ENCODE measurements at places on chromosomes 7 and 10.

DNA sequence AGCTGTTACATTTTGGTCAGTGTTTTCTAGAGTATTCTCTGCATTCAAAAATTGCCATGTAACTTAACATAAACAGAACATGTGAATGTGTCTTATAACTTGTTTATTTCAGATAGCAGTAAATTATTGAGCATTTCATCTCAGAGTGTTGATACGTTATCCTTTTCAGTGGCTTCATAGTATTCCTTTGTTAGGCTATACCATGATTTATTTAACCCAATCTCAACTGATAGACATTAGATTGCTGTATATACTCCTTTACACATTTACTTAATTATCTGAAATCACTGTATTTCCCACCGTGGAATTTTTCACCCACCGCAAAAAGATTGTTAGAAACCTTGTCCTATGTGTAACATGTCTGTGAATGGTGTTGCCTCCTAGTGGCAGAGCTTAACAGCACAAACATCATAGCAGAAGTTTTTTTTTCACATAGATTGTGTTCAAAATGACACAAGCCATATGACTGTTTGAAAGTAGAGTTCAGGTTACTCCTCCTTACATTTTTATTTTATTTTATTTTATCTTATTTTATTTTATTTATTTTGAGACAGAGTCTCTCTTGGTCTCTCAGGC is 21.4 kb downstream of the SLF2 start:
- peak; percentile 12 for DNase-seq

DNA sequence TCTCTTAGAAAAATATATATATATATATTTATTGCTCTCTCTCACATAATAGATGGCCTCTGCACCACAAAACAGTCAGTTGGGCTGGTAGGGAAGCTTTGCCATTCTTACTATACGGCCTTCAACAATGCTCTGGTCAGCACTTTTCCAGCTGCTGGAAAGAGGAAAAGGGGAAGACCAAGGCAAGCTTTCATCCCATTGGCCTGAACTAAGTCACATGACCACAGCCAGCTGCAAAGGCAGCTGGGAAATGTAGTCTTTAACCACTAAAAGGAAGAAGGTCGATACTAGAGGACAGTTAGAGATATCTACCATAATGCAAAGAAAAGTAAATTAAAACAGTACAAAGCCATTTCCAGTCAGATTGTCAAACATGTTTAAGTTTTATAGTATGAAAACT is 58.4 kb upstream of the MACROH2A2 start:
- DNase-seq = peak; percentile 43

DNA sequence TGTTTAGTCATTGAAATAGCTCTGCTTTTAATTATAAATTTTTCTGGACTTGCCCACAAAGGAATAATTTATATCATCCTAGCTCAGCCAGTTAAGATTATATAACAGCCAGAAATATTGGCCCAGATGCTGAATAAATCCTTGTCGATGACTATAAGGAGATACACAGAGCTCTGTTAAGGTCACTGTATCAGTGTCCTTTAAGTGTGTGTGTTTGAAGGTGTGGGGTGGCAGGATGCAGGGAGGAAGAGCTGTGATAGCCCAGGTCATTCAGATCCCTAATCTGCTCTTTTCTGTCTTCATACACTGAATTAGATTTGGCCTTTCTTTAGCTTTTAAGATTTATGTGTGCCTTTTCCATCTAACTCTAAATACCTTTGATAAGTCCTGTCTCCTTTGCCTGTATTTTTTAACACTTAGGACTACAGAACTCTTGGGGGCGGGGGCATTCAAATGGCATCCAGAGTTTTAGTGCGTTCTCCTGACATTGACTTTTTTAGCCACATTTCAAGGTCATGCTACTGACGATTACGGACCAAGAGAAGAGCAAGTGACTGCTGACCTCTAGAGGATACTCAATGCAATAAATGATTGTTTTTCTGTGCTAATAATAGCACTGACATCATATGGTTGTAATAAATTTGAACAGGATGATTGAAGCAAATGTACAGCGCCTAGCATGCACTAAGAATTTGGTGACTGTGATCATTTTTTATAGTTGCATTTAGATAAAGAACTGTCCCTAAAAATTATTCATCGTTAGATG is 172.3 kb downstream of the CACNB2 start:
- DNase-seq = peak; percentile 38

DNA sequence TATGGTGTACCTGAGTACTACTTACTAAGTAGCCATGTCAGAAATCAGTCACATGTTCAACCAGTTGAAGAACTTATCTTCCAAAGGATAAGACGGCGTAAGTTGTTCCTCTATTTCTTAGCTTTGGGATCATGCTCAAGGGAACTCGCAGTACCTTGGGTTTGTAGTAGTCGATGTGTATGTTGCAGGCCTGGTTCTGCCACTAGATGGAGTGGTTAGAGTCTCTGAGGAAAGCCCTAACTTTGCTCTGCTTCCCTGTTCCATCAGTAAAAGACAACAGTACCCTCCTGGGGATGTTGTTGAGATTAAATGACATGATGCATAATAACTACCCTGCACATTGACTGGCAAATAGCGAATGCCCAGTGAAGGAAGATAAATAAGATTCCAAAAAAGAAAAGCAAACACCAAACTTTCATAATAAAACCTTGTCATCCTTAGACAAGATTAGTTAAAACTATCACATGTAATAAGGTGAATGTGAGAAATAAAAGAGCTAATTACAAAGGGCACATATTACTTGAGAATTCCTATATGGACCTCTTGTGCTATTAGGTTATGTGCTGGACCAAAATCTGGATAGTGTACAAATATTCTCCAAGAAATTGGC is 165.9 kb downstream of the ABCA13 start:
- peak; percentile 5 for DNase-seq

DNA sequence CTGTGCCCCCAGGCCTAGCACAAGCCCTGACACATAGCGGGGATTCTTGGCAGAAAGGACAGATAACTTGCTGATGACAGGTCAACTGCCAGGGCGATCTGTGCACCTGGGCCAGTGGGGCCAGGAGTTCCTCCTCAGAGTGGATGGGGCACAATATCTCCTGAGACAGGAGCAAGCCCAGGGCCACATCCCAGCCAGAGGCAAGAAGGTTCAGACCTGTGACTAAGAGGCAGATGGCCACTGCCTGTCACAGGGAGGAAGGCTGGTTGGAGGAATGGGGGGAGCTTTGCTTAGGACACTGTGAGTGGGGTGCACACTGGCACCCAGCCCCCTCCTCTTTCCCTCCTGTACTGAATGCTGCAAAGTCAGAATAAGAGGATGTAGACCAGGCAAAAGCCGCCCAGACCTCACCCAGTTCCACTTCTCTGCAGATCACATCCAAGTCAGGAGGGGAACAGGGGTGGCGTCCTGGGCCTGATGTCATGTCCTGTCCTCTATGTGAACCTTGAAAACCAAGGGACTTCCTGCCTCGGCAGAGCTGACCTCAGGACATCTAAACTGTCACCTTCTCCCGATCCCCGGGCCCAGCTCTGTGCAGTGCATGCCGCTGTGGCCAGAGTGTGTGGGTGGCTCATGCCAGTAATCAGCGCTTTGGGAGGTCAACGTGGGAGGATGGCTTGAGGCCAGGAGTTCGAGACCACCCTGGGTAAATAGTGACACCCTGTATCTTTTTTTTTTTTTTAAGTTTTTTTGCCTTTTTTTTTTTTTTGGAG is 1.3 kb downstream of the GUSB start:
- peak; percentile 16 for DNase-seq

DNA sequence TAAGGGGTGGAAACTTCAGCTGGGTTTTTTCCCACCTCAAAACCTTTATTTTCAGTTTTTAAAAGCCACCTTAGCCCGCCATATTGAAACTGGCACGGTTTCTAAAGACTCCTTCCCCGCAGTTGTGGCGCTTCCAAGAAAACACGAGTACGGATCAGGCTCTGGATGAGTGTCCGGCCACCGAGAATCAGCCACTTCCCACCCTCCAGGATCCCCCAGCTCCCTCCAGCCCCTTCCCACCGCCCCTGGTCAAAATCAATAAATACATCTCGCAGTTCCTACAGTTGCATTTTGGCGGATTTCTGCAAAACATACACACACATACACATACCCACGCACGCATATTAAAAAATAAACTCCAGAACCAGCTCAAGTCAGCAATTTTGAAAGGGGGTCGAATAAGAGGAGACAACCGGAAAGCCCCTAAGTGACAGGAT is 1.1 kb downstream of the SFMBT2 start:
- peak; percentile 4 for DNase-seq

GRCh38 chr7:53095731-53096501 is 60.5 kb downstream of the POM121L12 start:
- DNase-seq = no peak

DNA sequence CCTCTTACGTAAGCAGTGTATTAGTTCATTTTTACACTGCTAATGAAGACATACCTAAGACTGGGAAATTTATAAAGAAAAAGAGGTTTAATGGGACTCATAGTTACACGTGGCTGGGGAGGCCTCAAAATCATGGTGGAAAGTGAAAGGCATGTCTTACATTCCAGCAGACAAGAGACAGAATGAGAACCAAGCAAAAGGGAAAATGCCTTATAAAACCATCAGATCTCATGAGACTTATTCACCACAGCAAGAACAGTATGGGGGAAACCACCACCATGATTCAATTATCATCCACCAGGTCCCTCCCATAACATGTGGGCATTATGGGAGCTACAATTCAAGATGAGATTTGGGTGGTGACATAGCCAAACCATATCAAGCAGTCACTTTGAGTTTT is 126.3 kb upstream of the CXCL12 start:
- peak; percentile 14 for DNase-seq

DNA sequence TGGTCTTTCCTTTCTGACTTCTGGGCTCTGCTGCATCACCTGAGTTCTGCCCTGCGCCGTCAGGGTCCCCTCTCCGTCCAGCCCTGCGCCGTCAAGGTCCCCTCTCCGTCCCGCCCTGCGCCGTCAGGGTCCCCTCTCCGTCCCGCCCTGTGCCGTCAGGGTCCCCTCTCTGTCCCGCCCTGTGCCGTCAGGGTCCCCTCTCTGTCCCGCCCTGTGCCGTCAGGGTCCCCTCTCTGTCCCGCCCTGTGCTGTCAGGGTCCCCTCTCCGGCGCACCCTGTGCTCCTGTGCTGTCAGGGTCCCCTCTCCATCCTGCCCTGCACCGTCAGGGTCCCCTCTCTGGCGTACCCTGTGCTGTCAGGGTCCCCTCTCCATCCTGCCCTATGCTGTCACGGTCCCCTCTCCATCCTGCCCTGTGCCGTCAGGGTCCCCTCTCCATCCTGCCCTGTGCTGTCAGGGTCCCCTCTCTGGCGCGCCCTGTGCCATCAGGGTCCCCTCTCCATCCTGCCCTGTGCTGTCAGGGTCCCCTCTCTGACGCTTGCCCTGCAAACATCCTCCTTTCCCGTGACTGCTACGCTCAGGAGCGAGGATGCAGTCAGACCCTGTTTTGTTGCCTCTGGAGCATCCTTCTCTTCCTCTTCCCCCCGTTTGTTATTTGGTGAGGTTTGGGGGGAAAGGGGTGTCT is 66.4 kb downstream of the INPP5A start:
- DNase-seq = no peak

DNA sequence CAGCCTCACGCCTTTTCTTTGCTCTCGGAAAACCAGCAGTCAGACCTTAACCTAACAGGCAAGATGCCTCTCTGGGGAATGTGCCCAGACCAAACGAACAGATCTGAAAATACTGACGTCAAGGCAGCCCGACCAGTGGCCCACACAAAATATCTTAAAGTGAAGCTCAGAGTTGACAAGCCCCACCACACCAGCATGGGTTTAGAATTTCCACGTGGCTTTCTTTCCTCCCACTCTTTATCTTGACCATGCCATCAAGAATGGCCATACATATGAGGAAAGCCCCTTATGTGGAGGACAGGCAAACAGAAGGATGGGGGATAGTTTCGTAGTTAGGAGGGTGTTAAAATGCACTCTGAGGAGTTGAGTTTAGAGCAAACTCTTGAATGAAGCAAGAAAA is 89.8 kb downstream of the MRPL32 start:
- no peak for DNase-seq

DNA sequence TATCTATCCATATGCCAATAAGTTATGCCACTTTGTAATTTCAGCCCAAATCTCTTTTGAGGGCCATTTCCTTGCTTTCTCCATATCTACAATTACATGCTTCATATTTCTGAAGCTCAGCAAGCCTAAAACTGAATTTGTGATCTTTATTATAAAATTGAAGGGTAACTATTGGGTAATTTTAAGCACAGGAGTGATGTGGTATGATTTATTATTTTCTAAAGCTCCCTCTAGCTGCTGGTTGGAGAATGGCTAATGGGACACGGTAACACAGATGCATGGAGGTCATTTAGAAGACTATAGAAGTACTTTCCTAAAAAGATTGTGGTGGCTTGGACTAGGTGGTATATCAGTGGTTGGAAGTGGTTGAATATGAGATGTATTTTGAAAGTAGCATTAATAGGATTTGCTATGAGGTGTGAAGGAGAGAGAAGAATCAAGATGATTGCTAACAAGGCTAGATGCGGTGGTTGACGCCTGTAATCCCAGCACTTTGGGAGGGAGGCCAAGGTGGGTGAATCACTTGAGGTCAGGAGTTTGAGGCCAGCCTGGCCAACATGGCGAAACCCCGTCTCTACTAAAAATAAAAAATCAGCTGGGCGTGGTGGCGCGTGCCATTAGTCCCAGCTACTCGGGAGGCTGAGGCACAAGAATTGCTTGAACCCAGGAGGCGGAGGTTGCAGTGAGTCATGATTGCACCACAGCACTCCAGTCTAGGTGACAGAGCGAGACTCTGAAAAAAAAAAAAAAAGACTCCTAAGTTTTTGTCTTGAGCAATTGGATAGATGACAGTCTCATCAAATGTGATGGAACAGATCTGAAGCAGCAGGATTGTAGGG is 13.9 kb downstream of the KLHDC10 start:
- DNase-seq = peak; percentile 7

GRCh38 chr10:97547962-97548361 is 24.6 kb upstream of the ANKRD2 start:
- peak; percentile 20 for DNase-seq

DNA sequence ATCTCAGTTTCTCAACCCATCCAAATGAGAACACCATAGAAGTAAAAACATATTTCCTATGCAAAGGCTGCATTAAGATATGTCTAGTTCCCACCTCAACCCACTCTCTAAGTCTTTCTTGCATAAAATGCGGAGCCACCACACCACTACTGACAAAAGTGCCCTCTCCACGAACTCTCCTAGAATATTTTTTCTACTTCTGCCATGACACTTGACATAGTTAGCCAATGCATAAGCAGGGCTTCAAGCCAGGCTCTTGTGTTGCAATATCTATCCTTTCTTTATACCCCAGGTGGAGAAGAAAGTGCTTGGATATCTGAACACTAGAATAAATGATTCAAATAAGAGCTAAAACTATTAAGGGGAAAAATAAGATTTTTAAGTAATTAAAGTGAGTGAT is 465.2 kb downstream of the NRG3 start:
- no peak for DNase-seq

Data from fibroblast of skin of right biceps (primary cell).